ENCODE measurements at places on chromosomes 2 and 18. TPM values are rescaled to one million over a fixed set of nuclear protein-coding genes. Genes with fewer than 3 reads are reported as not detected.

DNA sequence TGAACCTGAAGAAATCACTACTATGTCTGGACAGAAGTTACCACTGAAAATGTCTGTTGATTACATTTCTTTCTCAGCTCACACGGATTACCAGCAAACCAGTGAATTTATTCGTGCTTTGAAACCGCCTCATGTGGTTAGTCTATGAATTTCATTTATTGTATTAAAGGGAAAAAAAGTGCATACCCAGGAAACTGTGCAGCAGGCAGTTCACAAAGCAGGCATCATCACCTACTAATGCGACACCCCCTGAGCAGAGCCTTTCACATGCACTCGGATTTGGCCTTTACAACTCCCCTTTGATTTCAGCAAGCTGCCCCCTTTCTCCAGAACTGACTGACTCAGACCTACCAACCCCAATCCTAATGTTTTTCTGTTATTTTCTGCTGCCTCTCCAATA, 20.1 kb downstream of the CPSF3 start:
- no peak for DNase-seq
- no peak overlapping the region for H3K4me3 ChIP-seq
- no peak overlapping the region for H3K27ac ChIP-seq
- peaks cover 32% of the 10 kb centered on the region for H3K36me3 ChIP-seq

DNA sequence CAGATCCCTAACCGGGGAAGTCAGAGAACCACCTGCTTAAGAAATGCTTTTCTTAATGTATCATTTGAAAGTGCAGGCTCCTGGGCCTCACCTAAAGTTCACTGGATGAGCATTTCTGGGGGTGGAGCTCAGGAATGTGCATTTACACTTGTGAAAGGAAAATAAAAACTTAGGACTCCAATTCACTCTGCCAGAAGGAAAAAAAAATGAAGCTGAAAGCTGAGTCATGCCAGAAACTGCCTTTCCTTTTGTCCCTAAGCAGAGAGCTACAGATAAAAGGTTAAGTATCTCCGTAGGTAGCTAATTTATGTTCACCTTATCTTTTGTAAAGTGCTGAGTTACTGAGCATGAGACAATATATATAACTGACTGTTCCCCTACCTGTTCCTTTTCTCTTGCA, 229.5 kb upstream of the MEX3C start:
- no peak overlapping the region for H3K27ac ChIP-seq
- no peak overlapping the region for H3K4me3 ChIP-seq
- no peaks in the 10 kb centered on the region for H3K36me3 ChIP-seq
- no peaks in the 10 kb centered on the region for H3K27me3 ChIP-seq
- no peaks in the 10 kb centered on the region for H3K4me1 ChIP-seq

- DNase-seq = no peak
- H3K4me1 ChIP-seq = no peaks in the 10 kb centered on the region
- H3K27ac ChIP-seq = no peak overlapping the region
- no peak overlapping the region for H3K4me3 ChIP-seq
- H3K36me3 ChIP-seq = no peaks in the 10 kb centered on the region
Measured at GRCh38 chr18:40851014-40851429, 1104.0 kb upstream of the PIK3C3 start.

DNA sequence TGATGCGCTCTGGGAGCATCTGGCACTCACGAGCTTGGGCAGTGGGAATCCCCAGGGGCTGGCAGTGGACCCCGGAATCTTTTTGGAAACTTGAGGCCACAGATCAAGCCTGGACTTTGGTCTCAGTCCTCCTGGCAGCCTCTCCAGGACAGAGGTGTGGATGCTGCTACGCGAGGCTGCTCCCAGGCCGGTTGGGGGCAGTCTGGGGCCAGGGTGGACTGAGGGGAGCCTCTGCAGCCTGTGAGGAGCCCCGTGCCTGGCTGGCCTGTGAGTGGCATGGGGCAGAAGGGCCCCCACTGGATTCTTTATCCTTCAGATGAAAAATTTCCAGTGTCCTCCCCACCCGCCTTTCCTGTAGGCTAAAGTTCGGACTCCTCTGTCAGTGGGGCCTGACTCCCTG, 12.7 kb upstream of the DES start:
- H3K36me3 ChIP-seq = no peaks in the 10 kb centered on the region
- DNase-seq = peak; percentile 35
- H3K27me3 ChIP-seq = no peaks in the 10 kb centered on the region

DNA sequence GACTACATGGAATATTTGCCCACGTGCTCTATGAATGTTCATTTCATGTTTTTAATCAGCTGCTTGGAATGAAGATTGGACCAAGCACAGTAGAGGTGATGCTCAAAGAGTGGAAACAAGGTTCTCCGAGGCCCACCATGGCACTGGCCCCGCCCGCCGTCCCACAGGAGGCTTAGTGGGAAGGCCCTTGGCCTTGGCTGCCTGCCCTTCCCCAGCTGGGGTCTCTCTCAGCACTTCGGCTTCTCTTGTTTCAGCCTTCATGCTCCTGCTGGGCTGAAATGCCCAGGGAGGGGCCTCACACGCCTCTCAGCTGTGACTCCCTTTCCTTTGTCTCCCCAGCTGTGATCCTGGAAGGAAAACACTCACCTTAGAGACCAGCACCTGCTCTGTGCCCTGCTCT, 833.2 kb downstream of the GALR1 start:
- H3K27me3 ChIP-seq = no peaks in the 10 kb centered on the region
- H3K4me1 ChIP-seq = no peaks in the 10 kb centered on the region
- no peak overlapping the region for H3K4me3 ChIP-seq
- DNase-seq = no peak
- H3K27ac ChIP-seq = no peak overlapping the region
- no peaks in the 10 kb centered on the region for H3K36me3 ChIP-seq

DNA sequence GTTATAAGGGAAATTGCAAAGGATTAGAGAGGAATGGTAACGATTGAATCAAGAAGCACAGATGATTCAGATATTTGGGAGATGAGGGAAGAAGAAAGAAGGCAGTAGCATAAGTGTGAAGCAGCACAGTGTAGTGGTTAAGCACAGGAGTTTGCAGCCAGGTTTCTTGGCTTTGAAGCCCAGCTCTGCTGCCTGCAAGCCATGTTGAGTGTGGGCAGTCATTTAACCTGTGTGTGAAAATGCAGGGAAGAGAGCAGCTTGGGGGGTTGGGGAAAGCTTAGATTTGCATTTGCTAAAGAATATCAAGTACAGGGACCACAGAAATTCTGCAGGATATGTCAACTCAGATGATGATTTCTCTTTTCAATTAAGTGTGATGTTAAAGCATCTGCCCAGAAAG, 21.5 kb upstream of the RBMS1 start:
- H3K36me3 ChIP-seq = no peaks in the 10 kb centered on the region
- no peaks in the 10 kb centered on the region for H3K27me3 ChIP-seq
- H3K4me1 ChIP-seq = no peaks in the 10 kb centered on the region
- no peak for DNase-seq
- H3K4me3 ChIP-seq = no peak overlapping the region

DNA sequence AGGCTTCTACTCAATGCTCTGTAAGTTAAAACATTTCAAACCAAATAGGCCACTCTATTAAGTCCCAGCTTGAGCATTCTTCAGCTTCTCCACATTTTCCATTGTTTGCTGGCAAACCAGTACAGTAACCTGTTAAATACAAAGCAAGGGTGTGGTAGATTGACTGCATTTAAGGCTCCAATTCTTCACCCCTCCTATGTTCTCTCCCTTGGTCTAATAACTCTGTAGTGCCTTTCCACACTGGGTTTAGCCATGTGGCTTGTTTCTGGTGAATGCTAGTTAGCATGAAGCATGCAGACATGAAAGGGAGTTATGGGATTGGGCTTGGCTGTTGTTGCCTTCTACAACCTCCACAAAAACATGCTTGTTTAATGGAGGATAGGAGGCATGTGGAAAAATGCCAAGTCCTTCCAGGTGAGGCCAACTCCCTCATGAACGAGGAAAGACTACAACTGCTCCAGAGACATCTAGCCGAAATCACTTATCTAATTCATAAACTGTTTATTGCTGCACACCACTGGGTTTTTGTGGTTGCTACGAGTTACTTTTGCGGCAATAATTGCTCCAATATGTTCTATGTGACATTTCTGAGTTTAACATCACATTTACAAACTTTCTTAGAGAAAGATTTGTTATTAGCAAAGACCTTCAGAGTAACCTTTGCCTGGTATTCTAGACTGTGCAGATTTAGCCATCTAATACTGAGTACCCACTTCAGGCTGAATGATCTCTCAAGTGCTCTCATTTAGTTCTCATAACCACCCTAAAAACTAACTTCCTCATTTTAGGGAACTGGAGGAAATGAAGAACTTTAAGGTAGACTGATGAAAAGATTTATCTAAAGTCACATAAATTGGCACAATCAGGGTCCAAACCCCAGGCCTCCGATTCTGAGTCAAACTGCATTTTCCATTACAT, 104.0 kb downstream of the SMAD2 start:
- no peak overlapping the region for H3K4me3 ChIP-seq
- no peak overlapping the region for H3K27ac ChIP-seq
- H3K27me3 ChIP-seq = no peaks in the 10 kb centered on the region
- peaks cover 3% of the 10 kb centered on the region for H3K4me1 ChIP-seq
- no peak for DNase-seq

- no peaks in the 10 kb centered on the region for H3K36me3 ChIP-seq
- H3K4me3 ChIP-seq = no peak overlapping the region
- no peak overlapping the region for H3K27ac ChIP-seq
- no peak for DNase-seq
Measured at GRCh38 chr2:99775585-99775984, 285.8 kb upstream of the REV1 start.

- no peaks in the 10 kb centered on the region for H3K36me3 ChIP-seq
- DNase-seq = no peak
- H3K4me1 ChIP-seq = no peaks in the 10 kb centered on the region
- no peak overlapping the region for H3K4me3 ChIP-seq
- no peaks in the 10 kb centered on the region for H3K27me3 ChIP-seq
Measured at GRCh38 chr2:57417007-57417406, 629.6 kb upstream of the VRK2 start.

GRCh38 chr2:97769711-97770110, 56.3 kb downstream of the ZAP70 start:
- H3K27ac ChIP-seq = no peak overlapping the region
- no peaks in the 10 kb centered on the region for H3K36me3 ChIP-seq
- H3K27me3 ChIP-seq = no peaks in the 10 kb centered on the region
- no peak for DNase-seq

- DNase-seq = no peak
- H3K4me1 ChIP-seq = no peaks in the 10 kb centered on the region
- H3K27ac ChIP-seq = no peak overlapping the region
Measured at GRCh38 chr2:172195836-172196376, 93.2 kb upstream of the DLX2 start.

DNA sequence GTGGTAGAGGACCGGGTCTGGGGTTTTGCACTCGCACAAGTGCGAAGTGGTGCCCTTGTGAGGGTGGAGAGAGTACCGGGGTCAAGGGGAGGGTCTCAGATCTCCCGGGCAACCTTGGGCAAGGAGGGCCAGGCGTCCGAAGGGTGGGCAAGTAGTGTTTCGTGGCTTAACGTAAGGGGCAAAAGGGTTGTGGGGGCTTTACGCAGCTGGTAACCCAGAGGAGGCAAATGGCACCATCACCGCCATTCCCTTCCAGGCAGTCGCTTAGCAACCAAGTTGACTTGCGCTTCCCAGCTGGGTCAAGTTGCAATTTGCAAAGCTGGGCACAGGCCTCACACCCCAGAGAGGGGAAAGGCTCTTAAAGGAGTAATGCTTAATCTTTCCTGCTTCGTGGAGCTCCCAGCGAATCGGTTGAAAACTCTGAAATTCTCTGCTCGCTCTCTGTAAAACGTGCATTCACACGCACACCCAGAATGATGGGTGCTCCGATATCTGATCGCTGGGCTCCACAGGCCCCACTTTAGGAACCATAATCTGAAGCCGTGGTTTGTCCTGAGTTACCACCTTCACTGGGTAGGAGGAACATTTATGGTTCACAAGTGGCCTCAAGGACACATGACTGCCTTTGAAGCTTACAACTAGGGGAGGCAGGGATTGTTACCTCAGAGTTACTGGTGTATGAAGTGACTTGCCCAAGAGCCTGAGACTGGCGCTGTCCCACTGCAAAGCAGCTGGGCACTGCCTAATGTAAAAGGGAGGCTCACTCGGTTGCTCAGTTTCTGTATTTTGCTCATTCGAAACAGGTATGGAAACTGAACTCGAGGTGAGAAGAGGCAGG, 127.9 kb downstream of the UXS1 start:
- H3K4me3 ChIP-seq = peak overlapping the region; percentile 49
- no peaks in the 10 kb centered on the region for H3K36me3 ChIP-seq
- H3K27ac ChIP-seq = no peak overlapping the region

DNA sequence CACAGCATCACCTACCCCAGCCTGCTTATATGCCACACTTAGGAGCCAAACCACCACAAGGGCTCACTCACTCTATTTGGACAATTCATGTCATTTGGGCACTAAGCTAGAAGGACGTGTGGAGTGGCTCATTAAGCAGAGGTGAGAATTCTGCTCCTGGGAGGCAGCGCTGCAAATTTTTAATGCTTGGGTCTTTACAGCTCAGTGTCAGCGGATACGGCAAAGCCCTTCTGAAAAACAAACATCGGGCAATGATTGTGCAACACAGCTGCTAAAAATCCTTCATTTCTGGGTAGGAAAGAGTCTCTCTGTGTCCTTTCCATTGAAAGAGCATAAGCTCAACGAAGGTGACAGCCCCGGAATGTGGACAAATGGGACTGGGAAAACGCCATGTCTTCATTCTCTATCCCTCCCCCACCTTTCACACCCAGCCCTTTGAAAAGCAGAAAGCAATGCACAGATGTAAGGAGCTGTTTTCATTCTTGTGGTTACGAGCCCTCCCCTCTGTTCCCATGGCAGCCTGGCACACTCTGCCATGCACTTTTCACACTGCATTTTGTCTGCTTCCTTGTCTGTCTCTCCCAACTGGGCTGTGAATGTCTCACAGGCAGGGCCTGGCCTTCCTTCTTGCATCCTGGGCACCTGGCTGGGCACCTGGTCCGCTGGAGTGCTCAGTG, 16.0 kb downstream of the TMEM177 start:
- peak overlapping the region; percentile 53 for H3K27ac ChIP-seq
- no peak overlapping the region for H3K4me3 ChIP-seq
- no peaks in the 10 kb centered on the region for H3K36me3 ChIP-seq
- peak; percentile 64 for DNase-seq
- H3K4me1 ChIP-seq = peaks cover 11% of the 10 kb centered on the region
- no peaks in the 10 kb centered on the region for H3K27me3 ChIP-seq

- no peaks in the 10 kb centered on the region for H3K36me3 ChIP-seq
- H3K4me3 ChIP-seq = no peak overlapping the region
- no peaks in the 10 kb centered on the region for H3K27me3 ChIP-seq
- no peak for DNase-seq
- no peak overlapping the region for H3K27ac ChIP-seq
Measured at GRCh38 chr2:9984871-9985480, 33.5 kb downstream of the GRHL1 start.

GRCh38 chr2:141186413-141187074, 944.3 kb downstream of the LRP1B start:
- H3K36me3 ChIP-seq = no peaks in the 10 kb centered on the region
- no peak overlapping the region for H3K4me3 ChIP-seq
- DNase-seq = peak; percentile 9
- no peaks in the 10 kb centered on the region for H3K27me3 ChIP-seq

- DNase-seq = no peak
- H3K36me3 ChIP-seq = no peaks in the 10 kb centered on the region
- no peaks in the 10 kb centered on the region for H3K27me3 ChIP-seq
- H3K4me3 ChIP-seq = no peak overlapping the region
- H3K4me1 ChIP-seq = no peaks in the 10 kb centered on the region
Measured at GRCh38 chr2:144003460-144004075, 516.4 kb downstream of the ZEB2 start.

The TIA1 gene
- total RNA-seq = 97.6 TPM

The ODC1 gene
- total RNA-seq = 97.5 TPM

The CFAP65 gene
- total RNA-seq = 2.0 TPM

The CROCC2 gene
- total RNA-seq = 0.13 TPM

The ACTG2 gene
- 13.7 TPM for total RNA-seq

The PPP1CB gene
- total RNA-seq = 358 TPM

The MERTK gene
- total RNA-seq = 32.2 TPM
